HCEC 1CT (cell line): ENCODE measurements at places on chromosomes 4 and X.

- DNase-seq, result no peak
These were observed 650.9 kb upstream of the TENM3 start for GRCh38 chr4:181592221-181592745.

DNA sequence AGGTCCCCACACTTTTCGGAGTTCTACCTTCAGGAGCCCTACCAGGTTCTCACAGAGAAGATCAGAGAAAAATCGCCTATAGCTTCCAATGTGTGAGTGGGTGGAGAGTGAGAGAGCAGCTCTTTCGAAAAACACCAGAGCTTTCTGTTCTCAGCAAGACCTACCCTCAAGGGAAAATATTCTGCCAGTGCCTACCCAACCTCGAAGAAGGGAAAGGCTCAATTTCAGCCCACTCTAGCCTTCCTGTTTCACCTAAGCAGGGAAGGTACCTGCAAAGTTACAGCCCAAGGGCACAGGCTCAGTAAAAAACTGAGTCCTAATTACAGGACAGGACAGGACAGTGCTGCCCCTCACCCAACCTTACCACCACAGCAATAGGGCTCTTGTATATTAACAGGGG is 104.0 kb upstream of the WDR17 start:
- no peak for DNase-seq

- DNase-seq, result no peak
These were observed 151.6 kb downstream of the EMCN start for GRCh38 chr4:100366213-100366612.

DNA sequence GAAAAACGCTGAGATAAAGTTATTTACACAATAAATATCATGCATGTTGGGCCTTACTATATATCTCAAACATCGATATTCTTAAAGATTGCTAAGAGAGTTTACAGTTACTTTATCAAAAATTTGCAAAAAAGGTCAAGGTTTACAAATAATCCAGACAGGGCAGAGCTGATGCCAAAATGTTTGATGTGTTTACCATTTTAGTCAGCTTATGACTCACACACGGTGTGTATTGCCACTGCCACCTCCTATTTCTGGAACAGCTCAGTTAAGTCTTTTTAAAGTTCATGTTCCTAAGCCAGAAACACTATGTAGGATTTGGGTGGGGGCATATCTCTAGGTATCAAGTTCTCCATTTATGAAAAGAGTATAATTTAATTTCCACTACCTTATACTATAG is 580.6 kb downstream of the INPP4B start:
- peak; percentile 46 for DNase-seq

DNA sequence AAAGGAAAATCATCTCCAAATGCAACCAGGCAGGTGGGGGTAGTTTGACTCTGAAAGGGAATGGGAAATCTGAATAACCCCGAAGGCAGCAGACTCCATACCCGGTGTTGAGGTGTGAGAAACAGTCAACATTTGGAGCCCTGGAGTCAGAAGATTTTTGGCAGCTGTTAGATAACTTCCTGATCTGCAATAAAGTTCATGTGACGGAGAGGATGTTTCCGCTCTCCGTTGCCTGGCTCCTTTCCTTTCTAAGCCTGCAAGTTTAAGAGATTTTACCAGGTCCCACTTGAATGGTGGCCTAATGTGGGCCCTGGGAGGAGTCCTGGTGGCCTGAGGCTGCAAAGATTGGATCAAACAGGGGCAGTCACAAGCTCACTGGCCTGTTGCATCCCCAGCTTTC is 27.7 kb downstream of the HAND2 start:
- no peak for DNase-seq

DNA sequence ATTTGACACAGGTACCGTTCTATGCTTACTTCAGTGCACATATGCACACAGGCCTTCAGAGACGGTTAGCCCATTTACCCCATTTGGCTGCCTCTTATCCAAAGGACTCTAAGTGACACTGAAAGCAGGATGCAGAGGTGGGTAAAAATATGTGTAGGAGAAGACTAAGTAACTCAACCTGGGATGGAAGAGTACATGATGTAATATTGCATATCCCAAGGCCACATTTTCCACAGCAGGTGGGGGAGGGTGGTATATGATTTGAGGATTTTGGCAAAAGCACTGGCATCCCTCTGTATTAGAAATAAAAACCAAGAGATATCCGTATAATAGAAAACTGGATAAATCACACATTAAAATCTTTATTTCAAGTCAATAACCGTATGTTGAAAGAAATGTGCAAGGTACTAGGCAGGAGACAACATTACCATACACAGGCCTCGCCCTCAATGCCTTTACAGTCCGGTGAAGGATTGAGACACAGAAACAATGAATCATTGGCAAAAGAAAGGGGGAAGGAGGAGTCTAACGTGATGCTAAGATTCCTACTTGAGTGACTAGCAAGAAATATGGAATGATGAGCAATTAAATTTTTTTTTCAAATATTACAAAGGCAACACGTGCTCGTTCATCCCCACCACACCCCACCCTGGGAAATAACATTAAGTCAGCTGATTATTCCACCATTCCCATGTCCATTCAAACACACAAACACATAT is 161.0 kb upstream of the RASGEF1B start:
- no peak for DNase-seq

DNA sequence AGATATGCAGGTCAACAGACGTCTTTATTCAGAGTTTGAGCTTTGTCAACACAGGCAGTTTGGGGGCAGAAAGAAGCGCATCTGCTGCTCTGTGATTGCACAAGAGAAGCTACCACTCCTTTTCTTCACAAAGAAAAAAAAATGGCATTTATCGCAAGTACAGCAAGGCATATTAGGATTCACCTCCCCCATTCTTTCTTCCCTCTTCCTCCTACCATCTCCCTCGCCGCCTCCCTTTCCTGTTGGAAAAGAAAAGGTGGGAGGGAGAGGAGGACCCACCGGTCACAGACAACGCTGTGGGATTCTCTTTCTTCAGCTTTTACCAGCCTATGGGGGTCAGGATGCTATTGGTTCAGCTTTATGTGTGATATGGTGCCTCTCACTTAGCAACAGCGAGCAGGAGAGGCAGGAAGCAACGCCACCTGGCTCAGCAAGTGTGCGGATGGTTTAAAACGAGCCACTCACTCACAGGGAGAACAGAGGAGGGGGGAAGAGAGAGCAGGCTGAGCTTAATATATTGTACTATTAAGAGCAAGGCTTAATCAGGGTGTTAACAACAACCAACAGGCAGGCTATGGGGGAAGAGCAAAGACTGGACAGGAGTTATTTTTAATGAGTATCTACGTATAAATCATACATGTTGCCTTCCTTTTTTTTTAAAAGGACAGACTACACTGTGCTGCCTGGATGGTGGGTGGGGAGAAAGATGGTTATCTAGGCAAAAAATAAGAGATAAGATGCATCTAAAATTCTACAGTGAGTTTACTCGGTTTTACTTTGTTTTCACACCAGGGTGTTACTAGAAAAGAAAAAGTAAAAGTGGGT is 104.7 kb downstream of the MAML3 start:
- DNase-seq, result no peak

DNA sequence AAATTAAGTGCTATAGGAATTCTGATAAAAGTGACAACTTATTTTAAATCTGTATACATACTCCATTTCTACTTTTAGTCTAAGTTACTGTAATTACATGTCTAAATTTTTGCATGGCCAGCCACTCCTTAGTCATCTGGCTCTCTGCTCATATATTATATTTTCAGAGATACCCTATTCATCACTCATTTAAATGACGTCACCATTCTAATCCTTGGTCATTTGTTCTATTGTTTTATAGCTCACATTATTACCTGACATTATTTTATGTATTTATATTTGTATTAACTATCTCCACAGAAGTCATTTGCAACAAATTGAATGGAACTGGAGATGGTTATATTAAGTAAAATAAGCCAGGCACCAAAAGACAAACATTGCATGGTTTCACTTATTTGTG is 179.6 kb upstream of the CXorf51A start:
- DNase-seq, result no peak

DNA sequence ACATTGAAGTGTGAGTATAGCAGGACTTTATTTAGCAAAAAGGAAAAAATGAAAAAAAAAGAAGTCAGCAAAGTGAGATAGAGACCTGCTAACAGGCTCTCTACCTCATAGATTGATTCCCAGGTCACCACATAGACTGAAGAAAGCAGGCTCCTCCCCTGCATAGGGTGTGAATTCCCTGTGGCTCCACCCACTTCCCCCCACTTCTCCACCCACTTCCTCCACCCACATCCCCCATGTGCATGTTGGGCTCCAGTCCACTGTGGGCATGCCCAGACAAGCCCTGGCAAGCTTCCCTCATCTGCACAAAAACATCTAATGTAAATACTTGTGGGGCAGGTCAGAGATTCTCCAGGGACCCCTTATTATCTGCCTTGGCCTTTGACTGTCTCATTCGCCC is 97.8 kb downstream of the TMEM47 start:
- no peak for DNase-seq

GRCh38 chr4:105937759-105938158 is 42.5 kb downstream of the NPNT start:
- no peak for DNase-seq

- no peak for DNase-seq
These were observed 70.7 kb downstream of the RTL5 start for GRCh38 chrX:72060921-72061490.

DNA sequence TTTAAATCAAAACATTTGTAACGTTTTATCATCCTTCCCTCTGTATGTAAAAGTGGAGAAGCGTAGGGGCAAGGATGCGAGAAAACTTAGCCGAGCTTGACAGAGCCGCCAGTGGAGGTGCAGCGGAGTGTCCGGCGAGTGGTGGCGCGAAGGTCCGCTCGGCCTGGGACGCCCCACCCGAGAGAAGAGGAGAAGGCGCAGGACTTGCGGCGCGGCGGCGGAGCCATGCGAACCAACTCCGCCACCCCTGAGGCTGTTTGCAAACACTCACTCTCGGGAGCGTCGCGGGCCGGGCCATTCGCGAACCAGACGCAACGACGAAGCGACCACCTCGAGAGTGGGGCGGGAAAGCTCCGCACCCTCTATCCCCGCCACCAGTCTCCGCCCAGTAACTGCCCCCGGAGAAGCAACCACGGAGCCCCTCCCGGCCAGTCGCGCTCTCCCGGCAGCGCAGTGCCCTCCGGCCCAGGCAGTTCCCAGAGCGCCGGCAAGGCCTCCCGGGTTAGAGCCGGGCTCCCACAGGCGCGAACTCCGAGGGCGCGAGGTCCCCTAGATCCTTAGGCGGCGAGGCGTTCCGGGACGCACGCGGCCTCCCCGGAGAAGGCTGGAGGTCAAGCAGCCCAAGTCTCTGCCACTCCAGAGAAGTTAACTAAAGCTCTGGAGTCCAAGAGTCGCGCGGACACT is 2.3 kb upstream of the MAB21L2 start:
- peak; percentile 40 for DNase-seq

DNA sequence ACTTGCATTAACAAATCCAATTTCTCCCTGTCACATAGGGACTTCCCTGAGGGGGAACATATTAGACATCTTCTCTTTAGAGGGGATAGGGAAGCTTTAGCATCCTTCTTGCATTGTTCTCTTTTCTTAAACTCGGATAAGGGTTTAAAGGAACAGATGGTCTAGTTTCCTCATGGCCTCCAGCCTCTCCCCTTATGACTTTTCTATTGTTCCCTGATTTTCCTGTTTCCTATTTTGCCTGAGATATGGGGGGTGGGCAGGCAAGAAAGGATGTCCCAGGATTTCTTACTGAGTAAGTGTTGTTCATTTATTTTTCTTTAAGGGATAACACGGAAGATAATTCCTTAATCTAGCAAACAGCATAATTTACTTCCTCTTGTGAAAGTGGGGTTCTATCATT is 107.7 kb upstream of the MAGEE2 start:
- no peak for DNase-seq

DNA sequence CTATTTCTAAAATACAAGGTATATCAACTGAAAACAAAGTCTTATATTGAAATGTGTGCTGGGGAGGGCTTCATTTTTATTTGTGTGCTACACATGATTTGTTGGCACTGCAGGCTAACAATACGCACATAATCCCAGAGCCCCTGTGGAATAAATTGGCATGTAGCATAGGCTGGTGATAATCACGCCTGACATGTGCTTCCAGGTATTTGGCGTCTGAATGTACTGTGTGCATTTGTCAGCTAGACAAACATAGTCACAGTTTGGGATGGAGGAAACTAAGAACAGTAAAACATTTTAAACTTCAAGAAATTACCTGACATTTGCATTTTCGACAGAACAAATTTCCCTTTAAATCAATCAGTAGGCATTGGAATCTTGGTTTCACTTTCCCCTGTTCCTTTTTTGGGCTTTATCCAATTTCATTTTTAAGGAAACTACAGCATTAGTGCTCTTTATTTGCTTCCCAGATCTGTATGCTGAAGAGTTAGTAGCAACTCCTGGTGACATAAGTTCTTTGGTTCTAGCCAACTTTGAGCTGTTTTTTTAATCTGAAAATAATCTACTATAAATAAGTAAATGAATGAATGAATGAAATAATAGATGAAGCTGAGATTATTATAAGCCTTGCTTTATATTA is 472.3 kb downstream of the PDHA2 start:
- DNase-seq, result no peak

GRCh38 chrX:311156-312129 is 7.2 kb downstream of the GTPBP6 start:
- DNase-seq, result no peak

- DNase-seq, result no peak
These were observed 46.2 kb downstream of the FHIP1A start for GRCh38 chr4:151455212-151455611.

DNA sequence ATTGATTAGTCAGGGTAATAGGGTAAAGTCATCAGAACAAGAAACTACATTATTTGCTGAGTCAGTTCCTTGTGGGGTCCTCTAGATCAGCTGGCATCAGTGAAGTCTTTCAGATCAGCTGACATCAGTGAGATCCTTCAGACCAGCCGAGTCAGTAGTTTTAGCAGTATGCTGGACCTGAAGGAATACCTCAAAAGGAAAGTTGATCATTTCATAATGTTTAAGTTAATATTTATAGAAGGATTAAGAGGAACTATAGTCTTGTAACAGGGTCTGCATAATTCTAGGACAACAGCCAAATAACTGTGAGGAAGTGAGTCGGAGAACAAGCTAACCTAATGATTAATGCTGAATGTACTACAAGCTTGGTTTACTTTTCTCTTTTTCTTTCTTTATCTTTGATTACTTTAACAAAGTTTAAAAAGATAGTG is 958 bp upstream of the UGT2B7 start:
- no peak for DNase-seq

- DNase-seq, result no peak
These were observed 4.5 kb downstream of the SNX25 start for GRCh38 chr4:185213877-185214276.

- DNase-seq, result no peak
These were observed 5.4 kb upstream of the DUSP9 start for GRCh38 chrX:153641627-153642026.

- peak; percentile 13 for DNase-seq
These were observed 10.6 kb upstream of the CCNG2 start for GRCh38 chr4:77146186-77147078.

- peak; percentile 29 for DNase-seq
These were observed 139.4 kb downstream of the PJA1 start for GRCh38 chrX:69025802-69026301.

- DNase-seq, result peak; percentile 65
These were observed 10.3 kb downstream of the ZDHHC9 start for GRCh38 chrX:129833153-129833990.

DNA sequence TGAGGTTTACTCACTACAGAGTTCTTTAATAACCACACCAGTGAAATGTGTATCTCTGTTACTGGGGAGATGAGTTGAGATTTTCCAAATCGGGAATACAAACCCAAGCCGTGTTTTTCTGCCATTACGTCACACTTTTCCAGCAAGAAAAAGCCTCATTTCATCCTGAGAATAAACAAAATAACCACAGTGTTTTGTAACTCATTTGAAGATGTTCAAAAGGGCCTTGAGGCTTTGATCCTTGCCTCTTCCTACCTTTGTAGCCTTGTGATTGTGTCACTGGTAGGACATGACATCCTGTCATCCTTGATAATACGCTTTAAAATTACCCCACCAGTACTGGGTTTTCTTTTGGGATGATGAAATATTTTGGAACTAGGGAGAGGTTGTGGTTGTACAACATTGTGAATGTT is 2.9 kb downstream of the USP11 start:
- peak; percentile 18 for DNase-seq
